ENCODE measurements at places on chromosomes 11 and 22. TPM values are rescaled to one million over a fixed set of nuclear protein-coding genes. Genes with fewer than 3 reads are reported as not detected.

GRCh38 chr11:2803186-2804091 is 82.1 kb downstream of the CDKN1C start:
- no peak for DNase-seq

GRCh38 chr11:125079878-125080530 is 16.9 kb downstream of the SLC37A2 start:
- DNase-seq = no peak

CDC42EP1 gene
- 51.2 TPM for total RNA-seq

MYRF gene
- 1.5 TPM for total RNA-seq

GRCh38 chr11:94656968-94657367 is 89.8 kb downstream of the PIWIL4 start:
- DNase-seq = no peak

DNA sequence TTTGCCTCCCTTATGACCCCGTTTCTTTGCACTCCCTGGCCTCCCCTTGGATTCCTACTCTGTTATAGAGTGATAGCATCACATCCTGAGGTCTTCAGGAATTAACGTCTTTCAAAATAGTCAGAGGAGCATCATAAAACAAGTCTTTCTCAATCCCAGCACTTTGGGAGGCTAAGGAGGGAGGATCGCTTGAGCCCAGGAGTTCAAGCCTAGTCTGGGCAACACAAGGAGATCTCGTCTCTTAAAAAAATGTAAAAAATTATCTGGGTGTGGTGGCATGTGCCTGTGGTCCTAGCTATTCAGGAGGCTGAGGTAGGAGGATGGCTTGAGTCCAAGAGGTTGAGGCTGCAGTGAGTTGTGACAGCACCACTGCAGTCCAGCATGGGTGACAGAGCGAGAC is 68.7 kb upstream of the AMPD3 start:
- no peak for DNase-seq

DNA sequence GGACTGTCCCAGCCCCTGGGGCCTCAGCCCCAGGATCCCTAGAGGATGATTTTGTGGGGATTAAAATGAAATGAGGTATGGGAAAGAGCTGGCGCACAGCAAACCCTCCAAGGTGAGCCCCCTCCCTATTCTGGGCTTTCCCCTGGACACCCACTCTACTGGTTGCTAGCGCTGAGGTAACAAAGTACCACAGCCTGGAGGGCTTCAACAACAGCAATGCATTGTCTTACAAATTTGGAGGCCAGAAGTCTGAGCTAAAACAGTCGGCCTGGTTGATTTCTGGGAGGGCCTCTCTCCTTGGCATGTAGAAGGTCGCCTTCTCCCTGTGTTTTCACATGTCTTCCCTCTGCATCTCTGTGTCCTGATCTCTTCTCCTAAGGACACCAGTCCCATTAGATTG is 913.6 kb downstream of the NTM start:
- no peak for DNase-seq

DNA sequence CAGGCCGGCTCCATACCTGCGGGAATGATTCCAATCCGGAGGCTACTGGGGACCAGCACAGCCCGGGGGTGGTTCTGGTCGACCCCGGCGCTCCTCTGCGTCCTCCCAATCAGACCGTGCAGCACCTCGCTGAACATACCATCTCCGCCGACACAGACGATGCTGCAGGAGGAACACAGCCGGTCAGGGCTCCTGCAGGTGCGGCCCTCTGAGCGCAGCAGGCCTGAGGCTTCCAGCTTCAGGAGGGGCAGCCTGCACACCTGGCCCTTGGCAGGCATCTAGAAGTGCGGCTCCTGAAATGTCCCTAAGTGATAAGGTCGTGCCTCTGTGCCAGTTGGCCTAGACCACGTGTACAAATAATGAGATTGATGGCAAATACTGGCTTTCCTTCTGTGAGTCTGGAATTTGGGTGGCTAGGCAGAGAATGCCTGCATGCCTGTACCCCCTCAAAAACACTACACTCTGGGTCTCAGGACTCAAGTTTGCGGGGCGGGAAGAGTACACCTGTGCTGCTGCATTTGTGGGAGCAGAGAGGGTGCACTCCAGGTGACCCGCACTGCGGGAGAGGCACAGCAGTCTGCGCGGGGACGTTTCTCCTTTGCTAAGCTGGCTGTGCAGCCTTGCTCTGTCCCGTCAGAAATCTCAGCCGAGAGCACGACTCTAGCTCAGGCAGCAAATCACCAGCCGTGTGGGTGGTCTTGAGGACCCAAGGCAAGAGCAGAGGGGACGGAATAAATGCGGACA is 30.1 kb downstream of the CERK start:
- no peak for DNase-seq

- DNase-seq = no peak
Measured at GRCh38 chr22:42462016-42462415, 29.8 kb upstream of the NFAM1 start.

DNA sequence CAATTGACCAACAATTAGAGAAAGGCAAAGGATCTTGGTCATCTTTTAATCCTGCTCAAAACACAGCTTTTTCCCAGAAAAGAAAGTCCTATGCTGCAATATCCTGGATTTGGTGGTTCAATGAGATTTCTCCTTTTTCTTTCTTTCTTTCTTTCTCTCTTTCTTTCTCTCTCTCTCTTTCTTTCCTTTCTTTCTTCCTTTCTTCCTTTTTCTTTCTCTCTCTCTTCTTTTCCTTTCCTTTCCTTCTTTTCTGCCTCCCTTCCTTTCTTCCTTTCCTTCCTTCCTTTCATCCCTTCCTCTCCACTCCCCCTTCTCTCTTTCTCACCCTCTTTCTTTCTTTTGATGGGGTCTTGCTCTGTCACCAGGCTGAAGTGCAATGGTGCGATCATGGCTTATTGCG is 31.7 kb upstream of the MSANTD2 start:
- DNase-seq = no peak

- no peak for DNase-seq
Measured at GRCh38 chr11:130512662-130513061, 64.2 kb downstream of the ADAMTS15 start.

DNA sequence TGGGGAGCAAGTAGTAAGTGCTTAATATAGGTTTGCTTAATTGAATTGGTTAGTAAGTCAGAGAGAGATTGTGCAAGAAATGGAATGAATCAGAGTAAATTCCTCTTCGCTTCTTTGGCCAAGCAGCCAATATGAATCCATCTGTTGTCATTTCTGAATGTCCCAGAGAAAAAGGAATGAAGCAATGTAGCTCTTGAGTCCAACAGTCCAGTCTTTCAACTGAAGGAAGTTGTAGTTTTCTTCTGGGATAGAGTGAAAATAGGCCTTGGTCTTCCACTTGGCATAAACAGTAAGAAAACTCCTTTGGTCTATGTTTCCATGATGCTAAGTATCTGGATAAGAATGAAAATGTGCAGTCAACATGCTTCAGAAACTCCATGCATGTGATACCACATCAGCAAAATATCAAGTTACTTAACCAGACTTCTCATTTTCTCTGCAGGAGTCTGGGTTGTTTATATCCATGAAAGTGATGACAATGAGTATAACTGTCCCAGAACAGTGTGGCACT is 1.8 kb upstream of the FIBIN start:
- DNase-seq = no peak

DNA sequence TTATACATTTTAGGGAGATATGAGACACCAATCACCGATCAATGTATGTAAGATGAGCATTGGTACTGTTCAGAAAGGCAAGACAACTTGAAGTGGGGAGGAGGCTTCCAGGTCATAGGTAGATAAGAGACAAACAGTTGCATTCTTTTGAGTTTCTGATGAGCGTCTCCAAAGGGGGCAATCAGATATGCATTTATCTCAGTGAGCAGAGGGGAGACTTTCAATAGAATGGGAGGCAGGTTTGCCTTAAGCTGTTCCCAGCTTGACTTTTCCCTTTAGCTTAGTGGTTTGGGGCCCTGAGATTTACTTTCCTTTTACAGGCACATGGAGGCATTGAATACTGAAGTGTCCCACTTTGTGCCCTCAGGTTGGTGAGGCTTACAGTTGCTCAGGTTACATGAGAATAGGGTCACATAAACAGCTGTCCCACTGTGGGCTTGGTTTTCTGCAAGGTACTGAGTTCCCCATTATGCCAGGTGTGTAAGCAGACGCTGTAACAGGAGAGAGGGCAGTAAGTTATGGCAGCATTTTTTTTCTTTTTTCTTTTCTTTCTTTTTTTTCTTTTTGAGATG is 129.8 kb upstream of the SERPIND1 start:
- no peak for DNase-seq

DNA sequence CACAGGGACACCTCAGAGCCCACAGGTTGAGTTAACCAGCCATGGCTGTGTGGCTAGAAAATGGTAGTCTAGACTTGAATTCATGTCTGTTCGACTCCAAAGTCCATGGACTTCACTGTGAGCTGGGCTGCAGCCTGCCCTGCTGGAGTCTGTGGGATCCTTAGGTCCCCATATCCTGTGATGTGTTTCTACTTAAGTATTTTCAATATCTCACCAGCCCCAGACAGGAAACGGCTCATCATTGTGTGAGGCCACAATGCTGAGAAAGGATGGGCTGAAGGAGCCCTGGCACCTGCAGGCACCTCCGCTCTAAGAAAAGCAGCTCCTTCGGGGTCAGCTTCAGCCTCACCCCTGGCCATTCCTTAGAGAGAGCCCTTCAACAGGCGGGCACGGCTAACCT is 93.1 kb downstream of the NAT10 start:
- no peak for DNase-seq

DNA sequence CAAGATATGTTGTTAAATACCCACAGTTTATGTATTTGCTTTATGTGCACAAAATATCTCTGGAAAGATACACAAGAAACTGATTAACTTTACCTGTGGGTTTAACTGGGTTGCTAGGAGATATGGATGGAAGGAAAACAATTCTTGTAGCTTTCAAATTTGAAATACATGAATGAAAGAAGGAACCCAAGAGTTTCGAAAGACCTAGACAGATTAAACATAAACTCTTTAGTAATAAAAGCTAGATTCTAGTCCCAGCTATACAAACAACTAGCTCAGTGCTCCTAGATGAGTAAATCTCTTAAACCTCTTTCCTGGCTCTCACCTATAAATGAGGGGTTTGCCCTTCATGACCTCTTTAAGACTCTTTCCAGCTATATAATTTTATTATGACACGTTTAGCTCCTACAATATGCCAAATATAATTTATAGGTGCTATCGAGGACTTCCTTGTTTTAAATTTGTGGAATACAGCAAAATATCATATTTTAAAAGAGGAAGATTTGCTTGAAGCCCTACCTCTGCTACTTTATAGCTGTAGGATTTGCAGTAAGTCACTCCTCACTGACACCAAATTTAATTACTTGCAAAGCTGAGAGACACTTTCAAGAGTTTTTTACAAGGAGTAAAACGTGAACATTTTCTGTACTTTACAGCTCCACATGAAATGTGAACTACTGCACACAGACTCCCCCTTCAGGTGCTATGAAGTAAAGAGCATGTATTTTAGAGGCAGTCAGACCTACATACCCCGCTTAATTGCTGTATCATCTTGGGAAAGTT is 50.7 kb downstream of the RRAS2 start:
- DNase-seq = no peak

DNA sequence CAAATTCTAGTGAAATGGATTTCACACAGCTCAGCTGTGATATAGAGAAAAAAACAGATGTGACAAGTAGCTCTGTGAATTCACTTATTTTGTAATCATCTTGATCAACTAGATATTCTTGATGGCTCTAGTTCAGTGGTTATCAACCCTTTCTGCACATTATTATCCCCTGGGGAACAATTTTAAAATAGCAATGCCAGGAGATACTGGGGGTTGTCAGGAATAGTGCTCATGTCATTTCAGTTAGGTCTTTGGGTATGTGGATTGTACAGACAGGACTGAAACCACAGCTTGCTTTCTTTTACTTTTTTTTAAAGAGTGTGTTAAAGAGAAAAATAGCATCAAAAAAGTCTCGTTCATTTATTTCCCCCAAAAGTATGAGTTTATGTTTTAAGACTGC is 269.0 kb upstream of the PDGFD start:
- no peak for DNase-seq

GRCh38 chr22:25540166-25540907 is 24.1 kb upstream of the GRK3 start:
- no peak for DNase-seq

DNA sequence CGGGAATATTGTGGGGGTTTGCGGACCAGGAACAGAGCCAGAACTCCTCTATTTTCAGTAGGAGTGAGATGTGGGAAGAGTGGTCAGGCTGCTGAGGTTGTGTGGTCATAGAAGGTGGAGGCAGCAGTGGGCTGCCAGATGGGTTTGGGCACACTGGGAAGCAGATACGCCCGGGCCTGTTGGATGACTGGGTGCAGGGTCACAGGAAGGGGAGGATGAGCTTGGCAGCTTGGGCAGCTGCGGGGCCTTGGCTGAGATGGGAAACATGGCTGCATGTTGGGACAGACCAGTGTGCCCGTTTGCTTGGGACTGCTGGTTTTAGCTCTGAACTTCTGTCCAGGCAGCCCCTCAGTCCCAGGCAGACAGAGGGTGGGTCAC is 11.4 kb downstream of the SHANK3 start:
- DNase-seq = no peak

PKP3 gene
- total RNA-seq = 0.49 TPM

DBX1 gene
- not detected for total RNA-seq

DNA sequence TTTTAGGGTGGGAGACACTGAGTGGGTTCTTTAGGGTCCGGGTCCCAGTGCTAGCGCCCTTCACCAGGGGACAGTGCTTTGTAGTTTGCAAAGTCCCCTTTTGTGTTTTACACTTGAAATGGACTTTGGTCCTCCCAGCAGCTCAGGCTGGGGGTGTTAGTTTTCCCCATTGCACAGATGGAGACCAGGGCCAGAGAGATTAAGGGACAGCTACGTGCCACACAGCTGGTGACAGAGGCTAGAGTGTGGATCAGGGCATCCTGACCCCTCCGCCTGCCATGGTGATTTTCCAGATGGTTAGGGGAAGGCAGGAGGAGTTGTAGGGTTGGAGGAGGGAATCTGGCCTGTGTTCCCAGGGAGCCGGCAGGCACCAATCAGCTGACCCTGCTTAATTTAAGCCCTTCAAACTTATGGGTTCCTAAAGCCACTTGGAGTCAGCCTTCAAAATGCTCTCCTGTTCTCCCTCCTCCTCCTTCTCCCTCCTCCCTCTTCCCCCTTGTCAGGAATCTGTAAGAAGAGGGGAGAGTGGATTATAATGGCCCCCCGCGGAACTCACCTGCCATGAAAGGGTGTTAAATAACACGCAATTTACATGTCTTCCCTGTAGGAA is 22.5 kb upstream of the MPPED1 start:
- DNase-seq = no peak

DNA sequence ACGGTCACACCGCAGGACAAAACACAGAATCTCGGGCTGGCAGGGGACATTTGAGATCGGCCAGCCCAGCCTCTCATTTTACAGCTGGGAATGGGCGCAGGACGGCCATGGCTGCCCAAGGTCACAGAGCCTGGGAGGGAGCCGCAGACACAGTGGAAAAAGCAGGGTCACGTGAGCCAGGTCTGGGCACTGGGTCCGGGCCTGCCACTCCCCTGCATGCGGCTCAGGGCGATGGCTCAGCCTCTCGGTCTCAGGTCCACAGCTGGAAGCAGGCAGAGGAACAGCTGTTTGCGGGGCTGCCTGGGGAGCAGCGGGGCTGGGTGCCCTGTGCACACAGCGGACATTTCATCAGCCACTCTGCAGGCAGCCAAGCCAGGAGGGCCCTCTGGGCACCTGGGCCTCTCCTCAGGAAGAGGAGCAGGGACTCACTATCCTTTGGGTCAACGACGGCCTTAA is 10.4 kb upstream of the PPARA start:
- DNase-seq = no peak
